ENCODE measurements at places on chromosomes 1 and 21. TPM values are rescaled to one million over a fixed set of nuclear protein-coding genes. Genes with fewer than 3 reads are reported as not detected.

GRCh38 chr1:178341261-178341956 is 155.4 kb downstream of the CLEC20A start:
- DNase-seq, result no peak

Gene FMO3
- total RNA-seq, result not detected

DNA sequence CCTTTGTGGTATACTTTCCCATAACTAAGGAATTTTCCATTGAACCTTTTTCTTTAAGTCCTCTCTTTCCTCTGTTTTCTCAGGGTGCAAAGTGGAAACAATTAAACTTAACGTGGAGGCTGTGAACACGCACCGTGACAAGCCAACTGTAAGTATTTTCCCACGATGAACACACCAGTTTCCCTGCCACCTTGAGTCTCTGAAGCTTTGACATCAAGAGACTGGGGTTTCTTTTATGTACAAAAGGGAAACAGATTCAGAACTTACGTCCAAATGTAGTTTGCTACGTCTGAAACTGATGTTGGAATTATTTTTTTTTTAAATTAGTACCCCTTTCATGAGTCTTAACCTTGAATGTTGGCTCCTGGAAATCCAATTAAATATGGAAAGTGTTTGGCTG is 17.2 kb upstream of the C4BPB start:
- no peak for DNase-seq

GRCh38 chr1:162561616-162562469 is at the start of gene UAP1:
Gene UAP1, plus strand, starts transcription at chr1:162561722. Its CDS starts 4,347 bp downstream, at chr1:162566069.
- no peak for DNase-seq

GRCh38 chr1:79006564-79006963 is at the start of gene ADGRL4:
Gene ADGRL4, minus strand, starts transcription at chr1:79006730. Its CDS starts 76 bp downstream, at chr1:79006654.
- DNase-seq, result no peak

DNA sequence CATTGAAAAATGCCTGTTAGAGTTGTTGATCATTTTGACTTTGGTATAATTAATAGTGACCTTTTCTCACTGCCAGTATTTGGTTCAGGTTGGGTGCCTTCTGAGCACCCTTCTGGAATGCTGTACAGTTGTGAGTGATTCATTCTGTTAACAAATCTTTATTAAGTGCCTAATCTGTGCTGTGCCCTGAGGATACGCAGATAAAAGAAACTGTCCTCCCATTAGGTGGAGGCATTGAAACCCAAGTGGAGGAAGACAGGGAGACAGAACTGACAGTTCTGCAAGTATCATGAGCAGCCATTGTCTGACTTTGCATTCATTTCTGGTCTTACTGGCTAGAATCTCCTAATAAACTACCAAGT is 76.1 kb upstream of the ZNF326 start:
- DNase-seq, result no peak

Gene TRIM17
- total RNA-seq, result 2.8 TPM

DNA sequence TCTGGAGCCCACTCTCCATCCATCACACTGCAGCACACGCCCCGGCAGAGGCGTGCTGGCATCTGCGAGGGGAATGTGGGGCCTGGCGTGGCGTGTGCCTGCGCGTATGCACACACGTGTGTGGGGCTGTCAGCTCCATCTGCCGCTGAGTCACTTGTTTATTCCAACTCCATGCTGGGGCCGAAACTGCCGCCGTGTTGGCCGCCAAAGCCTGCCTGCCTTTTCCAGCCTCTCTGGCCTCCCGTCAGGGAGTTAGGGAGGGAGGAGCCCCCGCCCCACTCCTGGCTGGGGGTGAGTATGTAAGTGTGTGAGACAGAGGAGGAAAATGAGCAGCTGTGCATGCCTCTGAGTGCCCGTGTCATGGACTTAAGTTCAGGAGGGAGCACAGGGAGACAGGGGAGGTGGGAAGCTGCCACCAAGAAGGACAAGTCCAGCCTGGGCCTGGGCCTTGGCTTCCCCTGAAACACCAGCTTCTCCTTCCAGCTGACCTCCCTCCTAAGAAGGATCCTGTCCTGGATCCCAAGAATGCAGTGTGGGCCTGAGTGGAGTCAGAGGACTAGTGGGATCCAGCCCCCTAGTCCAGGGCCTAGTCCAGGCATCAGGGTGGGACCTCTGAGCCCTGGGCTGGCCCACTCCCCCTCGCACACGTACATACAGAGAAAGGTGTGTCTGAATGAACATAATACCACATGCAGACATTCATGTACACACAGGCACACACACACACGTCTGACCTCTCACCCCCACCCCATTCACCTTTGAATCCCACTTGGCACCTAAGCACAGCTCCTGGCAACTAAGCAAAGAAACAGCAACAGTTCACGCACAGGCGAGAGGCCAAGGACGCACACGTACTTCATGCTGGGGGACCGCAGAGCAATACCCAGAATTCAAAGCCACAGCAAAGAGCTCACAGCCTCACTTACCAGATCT is 24.7 kb downstream of the MEF2D start:
- no peak for DNase-seq

All from activated CD4-positive, alpha-beta T cell treated with anti-CD3 and anti-CD28 coated beads, Interleukin-2, amount 10 ng/mL, durations not matched to agents 24 days and 14 days (primary cell).